ENCODE measurements at places on chromosomes 4 and X. TPM values are rescaled to one million over a fixed set of nuclear protein-coding genes. Genes with fewer than 3 reads are reported as not detected.
A peak's percentile ranks its signal among the peaks of the same experiment; 100 is the strongest.

DNA sequence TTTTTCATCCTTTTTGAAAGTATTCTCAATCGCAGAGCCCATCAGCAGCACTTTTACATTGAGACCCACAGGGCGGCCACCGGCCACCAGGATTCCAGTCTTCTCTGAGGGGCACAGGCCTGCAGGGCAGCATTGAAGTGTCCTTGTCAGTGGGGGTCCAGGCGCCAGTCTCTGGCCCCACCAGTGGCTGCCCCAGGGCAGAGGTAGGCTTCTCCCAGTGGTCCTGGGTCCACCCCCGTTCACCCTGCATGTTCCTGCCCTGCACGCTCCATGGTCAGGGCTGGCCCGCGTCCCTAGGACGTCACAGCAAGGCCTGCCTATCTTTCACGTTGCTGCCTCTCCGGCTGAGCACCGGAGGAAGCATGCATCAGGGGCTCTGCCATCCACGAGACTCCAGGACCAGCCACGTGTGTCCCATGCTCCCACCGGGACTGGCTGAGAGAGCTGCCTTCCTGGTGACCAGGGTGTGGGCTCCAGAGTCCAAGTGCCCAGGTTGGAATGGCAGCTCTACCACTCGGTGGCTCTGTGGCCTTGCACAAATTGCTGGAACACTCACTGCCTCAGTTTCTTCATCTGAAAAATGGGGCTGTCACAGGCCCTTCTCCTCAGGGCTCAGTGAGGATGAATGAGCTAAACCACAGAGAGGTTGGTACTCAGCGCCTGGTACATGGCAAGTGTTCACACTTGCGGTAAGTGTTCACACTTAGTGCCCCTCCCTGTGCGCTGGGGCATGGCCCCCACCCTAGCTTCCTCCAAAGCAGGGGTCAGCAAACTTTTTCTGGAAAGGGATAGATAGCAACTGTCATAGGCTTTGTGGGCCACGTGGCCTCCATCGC is 30.7 kb upstream of the JAKMIP1 start:
- no peak overlapping the region for H3K4me3 ChIP-seq
- no peak for DNase-seq
- no peak overlapping the region for H3K27ac ChIP-seq
- peaks cover 4% of the 10 kb centered on the region for H3K27me3 ChIP-seq

Gene VCX3B
- total RNA-seq, result not detected

Gene MAGEA9B
- total RNA-seq, result not detected

GRCh38 chr4:165208741-165209388 is 1.5 kb downstream of the KLHL2 start:
- H3K36me3 ChIP-seq, result no peaks in the 10 kb centered on the region
- H3K27me3 ChIP-seq, result no peaks in the 10 kb centered on the region

- no peaks in the 10 kb centered on the region for H3K36me3 ChIP-seq
- DNase-seq, result no peak
- H3K4me3 ChIP-seq, result no peak overlapping the region
Measured at GRCh38 chrX:110791071-110791470, 4.5 kb downstream of the CHRDL1 start.

Gene LRCH2
- 2.3 TPM for total RNA-seq

Gene NUDT10
- not detected for total RNA-seq

DNA sequence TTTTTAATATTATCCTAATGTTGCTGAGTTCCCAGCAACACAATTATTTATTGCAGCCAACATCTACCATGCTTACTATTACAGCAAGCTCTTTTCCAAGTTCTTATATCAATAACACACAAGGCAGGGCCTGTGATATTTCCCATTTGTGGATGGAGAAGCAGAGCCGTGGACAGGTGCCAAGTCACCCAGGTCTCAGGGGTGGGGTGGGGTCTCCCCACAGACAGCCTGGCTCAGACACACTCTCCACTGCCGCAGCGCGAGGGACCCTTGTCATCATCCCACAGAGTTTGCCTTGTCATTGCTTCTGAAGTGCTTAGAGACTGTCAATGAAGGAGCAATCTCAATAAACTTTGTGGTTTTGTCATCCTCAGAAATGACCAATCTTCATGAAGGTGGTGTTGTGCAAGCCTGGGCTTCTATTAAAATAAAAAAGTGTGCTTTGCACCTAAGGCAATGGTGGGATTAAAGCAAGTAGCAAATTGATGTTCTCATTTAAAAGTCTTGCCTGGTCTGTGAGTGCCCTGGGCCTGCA is 76.1 kb downstream of the SORBS2 start:
- no peak overlapping the region for H3K27ac ChIP-seq
- no peak for DNase-seq
- H3K27me3 ChIP-seq, result 0 out of 2 replicates have a peak, but pooled peaks cover 9% of the 10 kb centered on the region

Gene PNMA5
- not detected for total RNA-seq

Gene PDCL2
- total RNA-seq, result not detected

Gene TLL1
- total RNA-seq, result not detected

- H3K4me3 ChIP-seq, result no peak overlapping the region
- H3K36me3 ChIP-seq, result no peaks in the 10 kb centered on the region
- no peak for DNase-seq
- H3K27ac ChIP-seq, result no peak overlapping the region
- H3K27me3 ChIP-seq, result no peaks in the 10 kb centered on the region
Measured at GRCh38 chrX:113950081-113950678, 633.7 kb upstream of the HTR2C start.

- peak overlapping the region; percentile 45 for H3K4me3 ChIP-seq
- H3K4me1 ChIP-seq, result peaks cover 32% of the 10 kb centered on the region
- DNase-seq, result peak; percentile 92
- H3K27ac ChIP-seq, result peak overlapping the region; percentile 52
Measured at GRCh38 chr4:92234393-92235176, 69.2 kb upstream of the GRID2 start.

DNA sequence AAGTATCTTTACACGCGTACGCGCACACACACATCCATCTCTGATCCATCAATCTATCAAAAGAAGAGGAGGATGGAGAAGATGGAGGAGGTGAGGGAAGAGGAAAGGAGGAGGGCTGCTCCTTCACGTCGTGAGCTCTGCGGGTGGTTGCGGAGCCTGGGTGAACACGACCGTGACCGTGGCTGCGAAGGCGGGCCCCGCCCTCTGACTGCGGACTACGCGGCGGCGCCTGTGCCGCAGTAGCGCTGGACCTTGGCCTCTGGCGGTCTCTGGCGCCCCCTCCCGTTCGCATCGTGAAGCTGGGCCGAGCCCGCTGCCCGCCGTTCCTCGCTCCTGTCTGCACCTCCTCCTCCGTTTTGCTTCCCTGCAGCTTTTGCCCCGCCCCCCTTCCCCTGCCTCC is 37.7 kb upstream of the ARAF start:
- peaks cover 4% of the 10 kb centered on the region for H3K4me1 ChIP-seq
- no peaks in the 10 kb centered on the region for H3K27me3 ChIP-seq
- H3K36me3 ChIP-seq, result no peaks in the 10 kb centered on the region
- peak overlapping the region; percentile 72 for H3K4me3 ChIP-seq
- DNase-seq, result peak; percentile 85
- 0 out of 2 replicates have a peak overlapping the region, but pooled peaks have one; percentile 12 for H3K27ac ChIP-seq

DNA sequence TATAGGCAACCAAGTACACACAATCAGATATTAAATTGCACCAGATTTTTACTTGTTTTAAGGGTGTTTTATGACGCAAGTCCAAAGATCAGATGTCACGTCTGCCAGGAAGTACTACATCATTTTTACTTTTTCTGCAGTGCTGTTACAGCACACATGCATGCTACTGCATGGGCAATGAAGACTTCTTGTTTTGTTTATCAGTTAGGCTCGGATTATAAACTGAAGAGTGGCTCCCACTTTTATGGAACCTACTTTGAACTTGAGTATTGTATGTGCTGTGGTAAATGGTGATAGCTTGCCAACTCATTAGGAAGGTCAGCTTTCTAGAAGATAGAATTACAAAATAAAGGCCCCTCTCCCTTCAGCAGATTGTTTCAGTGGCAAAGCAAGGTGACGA is 131.6 kb downstream of the CEP135 start:
- no peak overlapping the region for H3K27ac ChIP-seq
- H3K4me3 ChIP-seq, result no peak overlapping the region
- H3K36me3 ChIP-seq, result no peaks in the 10 kb centered on the region
- DNase-seq, result no peak

DNA sequence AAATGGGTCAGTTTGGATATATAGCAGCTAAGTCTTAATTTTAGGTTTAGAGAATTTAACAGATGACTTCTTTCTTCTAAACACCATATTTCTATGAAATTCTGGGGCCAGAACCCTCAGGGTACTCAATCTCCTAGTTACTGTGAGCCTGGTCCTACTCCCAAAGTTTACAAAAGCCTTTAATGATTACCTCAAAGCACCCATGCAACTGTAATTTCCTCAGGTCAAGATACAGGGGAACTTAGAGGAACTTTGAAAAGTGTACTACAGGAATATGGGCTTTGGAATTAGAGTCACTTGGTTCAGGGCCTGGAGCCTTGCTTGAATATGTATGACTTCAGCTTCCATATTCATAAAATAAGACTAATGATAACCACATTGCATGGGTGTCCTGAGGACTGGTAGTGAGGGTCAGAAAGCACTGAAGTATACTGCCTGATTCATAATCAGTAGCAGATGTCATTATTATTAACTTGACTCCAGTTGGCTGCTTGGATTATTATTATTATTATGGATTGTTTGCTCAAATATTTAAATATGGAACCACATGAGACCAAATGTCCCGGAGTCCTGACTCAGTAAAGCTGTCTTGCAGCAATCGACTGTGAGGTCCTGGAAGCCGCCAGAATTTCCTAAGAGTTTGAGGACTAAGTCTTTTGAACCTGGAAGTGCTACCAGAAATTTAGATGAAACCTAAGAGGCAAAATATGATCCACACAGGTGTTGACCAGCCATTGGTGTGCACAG is 2.0 kb upstream of the ADH7 start:
- H3K27me3 ChIP-seq, result no peaks in the 10 kb centered on the region
- H3K36me3 ChIP-seq, result no peaks in the 10 kb centered on the region
- no peak overlapping the region for H3K27ac ChIP-seq
- peak; percentile 7 for DNase-seq
- no peak overlapping the region for H3K4me3 ChIP-seq

- H3K27ac ChIP-seq, result peak overlapping the region; percentile 30
- H3K27me3 ChIP-seq, result no peaks in the 10 kb centered on the region
- H3K36me3 ChIP-seq, result no peaks in the 10 kb centered on the region
- peak overlapping the region; percentile 14 for H3K4me3 ChIP-seq
- H3K4me1 ChIP-seq, result peaks cover 4% of the 10 kb centered on the region
Measured at GRCh38 chr4:18882468-18882867, 860.9 kb upstream of the LCORL start.

DNA sequence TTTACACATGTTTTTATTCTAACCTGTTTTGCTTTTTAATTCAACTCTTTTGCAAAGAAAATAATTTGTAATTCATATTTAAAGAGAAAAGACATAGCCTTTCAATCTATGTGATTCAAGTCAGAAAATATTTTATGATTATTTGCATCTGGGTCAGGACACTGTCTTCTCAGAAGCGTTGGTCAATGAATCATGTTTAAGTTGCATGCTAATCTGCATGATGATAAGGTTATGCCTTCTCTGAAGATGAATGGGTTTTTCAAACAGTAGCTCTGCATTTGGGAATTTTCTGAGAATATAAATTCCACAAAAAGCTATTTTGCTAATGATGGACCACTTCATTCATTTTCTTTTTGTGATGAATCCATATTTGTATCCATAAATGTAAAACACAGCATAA is 282.5 kb downstream of the TMA16 start:
- no peaks in the 10 kb centered on the region for H3K27me3 ChIP-seq
- no peak overlapping the region for H3K27ac ChIP-seq
- H3K4me3 ChIP-seq, result no peak overlapping the region
- H3K4me1 ChIP-seq, result no peaks in the 10 kb centered on the region
- H3K36me3 ChIP-seq, result no peaks in the 10 kb centered on the region
- DNase-seq, result no peak

DNA sequence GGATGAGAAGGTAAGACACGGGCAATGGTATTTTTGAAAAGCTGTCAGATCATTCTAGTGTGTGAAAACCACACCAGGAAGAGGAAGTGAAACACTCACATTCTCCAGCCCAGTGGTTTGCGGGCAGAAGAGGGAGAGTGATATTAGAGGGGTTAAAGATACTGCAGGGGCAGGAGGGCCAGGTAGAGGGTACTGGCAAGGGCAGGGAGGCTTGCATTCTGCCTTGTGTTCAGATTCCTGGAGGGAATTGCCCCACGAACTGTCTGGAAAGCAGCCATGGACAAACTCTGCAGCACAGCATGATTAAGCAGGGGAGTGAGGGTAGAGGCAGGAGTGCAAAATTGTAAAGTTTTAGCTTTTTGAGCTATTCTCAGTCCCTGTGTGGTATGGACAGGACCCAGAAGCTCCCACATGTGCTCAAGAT is 30.9 kb downstream of the NIPAL1 start:
- H3K27ac ChIP-seq, result no peak overlapping the region
- no peaks in the 10 kb centered on the region for H3K36me3 ChIP-seq
- no peak for DNase-seq
- no peak overlapping the region for H3K4me3 ChIP-seq

Gene CDX4
- not detected for total RNA-seq

DNA sequence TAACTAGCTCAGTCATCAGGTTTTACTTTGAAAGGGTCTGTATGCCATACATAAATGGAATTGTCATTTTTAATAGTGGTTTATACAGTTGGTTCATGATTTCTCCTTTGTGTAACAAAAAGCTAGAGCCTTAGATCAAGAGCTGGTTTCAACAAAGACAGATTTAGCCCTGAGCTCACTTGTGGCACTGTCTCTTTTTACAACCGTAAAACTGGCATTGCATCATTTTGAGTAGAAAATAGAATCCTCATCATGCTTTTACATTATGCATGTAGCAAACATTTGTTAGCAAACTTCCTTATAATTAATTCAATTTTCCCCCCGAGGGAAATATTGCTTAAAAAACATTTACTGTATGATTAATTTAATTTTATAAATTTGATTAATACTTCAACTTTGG is 1871.5 kb downstream of the ARAP2 start:
- H3K4me3 ChIP-seq, result no peak overlapping the region
- no peak for DNase-seq
- H3K36me3 ChIP-seq, result no peaks in the 10 kb centered on the region
- H3K4me1 ChIP-seq, result no peaks in the 10 kb centered on the region
- H3K27me3 ChIP-seq, result 0 out of 2 replicates have a peak, but pooled peaks cover 7% of the 10 kb centered on the region

Gene ELF2
- 33.5 TPM for total RNA-seq

Gene HSFX3
- total RNA-seq, result not detected

GRCh38 chrX:68433155-68433980 is at the start of gene OPHN1:
OPHN1 (minus strand) TSS chrX:68433495; CDS start chrX:68433020, 475 bp downstream.
- peak within 1 kb of the TSS; percentile 97 for H3K4me3 ChIP-seq
- peaks cover 23% of the 10 kb centered on the region for H3K4me1 ChIP-seq
- peak; percentile 90 for DNase-seq
- no peaks in the 10 kb centered on the region for H3K36me3 ChIP-seq
- H3K27ac ChIP-seq, result peak within 1 kb of the TSS; percentile 94

DNA sequence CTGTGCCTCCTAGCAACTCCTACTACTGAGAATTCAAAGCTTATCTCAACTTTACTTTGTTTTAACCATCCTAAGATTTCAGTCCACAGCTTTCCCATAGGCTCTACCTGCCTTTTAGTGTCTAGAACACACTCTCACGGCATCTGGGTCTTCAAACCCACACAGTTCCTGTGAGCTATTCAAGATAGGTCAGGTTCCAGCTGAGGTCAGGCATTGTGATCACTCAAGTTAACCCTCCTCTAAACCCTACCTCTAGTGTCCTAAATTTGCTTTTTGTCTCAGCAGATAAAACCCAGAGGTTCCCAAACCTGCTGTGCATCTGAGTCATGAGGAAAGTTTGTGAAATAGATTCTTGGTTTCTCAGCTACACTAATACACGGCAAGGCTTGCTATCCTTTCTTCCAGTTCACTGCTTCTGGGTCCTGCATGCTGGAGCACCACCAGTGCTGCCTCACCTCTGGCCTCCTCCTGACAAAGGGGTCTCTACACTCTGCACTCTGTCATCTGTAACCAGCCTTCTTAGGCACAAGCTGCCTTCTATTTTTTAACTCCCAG is 324.6 kb upstream of the MAGEB2 start:
- DNase-seq, result peak; percentile 42
- H3K4me3 ChIP-seq, result no peak overlapping the region
- H3K36me3 ChIP-seq, result no peaks in the 10 kb centered on the region
- no peaks in the 10 kb centered on the region for H3K27me3 ChIP-seq
- H3K4me1 ChIP-seq, result no peaks in the 10 kb centered on the region
- H3K27ac ChIP-seq, result no peak overlapping the region

Gene GAGE2A
- total RNA-seq, result not detected

Measured in GM23248 (cell line).